Right cardiac atrium (tissue), 5 donors: ENCODE measurements at places on chromosomes 12 and 14.

DNA sequence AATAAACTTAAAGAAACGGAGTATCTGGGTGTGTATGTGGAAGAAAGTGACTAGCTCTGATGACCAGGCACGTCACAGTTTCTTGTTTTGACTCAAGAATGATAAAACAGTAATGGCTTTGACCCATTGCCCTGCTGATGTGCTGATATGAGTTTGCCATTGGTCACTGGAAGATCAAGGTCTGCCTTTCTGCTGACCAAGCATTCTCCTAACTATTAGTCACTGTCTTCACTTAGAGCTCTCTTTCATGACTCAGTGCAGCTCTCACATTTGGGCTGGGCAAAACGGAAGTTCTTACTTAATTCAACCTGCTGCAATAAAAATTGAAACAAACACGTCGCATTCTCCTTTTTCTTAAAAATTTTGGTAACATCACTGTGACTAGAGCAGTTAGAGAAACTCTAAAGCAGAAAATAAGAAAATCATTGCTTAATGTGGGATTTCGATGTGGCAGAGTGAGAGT is 366.7 kb downstream of the BTG1 start:
- no peak for DNase-seq

DNA sequence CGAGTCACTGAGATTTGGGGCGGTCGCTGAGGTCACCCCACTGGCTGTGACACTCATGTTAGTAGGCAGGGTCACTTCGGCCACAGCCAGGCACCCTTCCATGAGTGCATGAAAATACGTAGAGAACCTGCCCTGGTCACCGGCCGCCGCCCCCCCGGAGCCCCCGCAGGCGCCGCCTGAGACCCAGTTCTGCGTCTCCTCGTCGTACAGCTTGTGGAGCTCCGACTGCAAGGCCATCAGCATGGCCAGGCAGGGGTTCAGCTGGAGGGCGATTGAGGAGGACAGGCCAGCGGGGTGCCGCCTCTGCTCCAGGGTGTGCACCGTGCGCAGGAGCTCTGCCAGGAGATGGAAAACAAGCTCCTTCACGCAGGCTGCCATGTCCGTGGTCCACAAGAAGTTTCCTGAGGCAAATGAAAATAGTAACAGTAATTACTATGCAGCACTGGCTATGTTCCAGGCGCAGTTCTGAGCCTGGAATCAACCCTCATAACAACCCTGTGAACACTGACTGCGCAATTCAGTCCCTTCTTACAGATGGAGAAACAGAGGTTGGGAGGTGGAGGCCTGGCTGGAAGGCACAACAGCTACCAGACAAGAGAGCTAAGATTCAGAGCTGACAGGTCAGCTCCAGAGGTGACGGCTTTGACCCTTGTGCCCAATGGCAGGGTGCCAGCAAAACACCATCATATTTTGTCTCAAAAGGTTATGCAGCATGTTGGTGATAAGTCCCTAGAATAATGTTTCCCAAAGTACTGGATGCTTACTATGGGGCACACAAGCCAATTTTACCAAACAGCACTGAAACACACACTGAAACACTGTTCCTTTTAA is 59.9 kb downstream of the TRAFD1 start:
- DNase-seq: no peak

- no peak for DNase-seq
Observed at GRCh38 chr12:106333010-106333409, 24.5 kb upstream of the POLR3B start.

DNA sequence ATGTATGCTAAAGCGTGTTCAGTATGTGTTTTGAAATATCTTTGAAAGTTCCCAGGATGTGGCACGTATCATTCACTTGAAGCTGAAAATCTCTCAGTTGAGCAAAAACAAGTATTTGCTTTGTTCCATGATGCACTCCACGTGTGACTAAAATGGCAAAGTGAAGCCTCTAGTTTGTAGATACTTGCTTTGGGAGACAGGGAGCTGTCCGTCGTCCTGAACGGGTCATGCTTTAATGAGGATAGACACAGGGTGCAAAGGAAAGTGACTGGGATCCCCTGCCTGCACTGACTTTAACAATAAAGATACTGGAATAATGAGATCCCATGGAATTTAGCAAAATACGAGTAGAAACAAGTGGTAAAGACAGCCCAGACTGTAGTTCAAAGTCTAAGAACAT is 991.4 kb downstream of the NRXN3 start:
- no peak for DNase-seq

DNA sequence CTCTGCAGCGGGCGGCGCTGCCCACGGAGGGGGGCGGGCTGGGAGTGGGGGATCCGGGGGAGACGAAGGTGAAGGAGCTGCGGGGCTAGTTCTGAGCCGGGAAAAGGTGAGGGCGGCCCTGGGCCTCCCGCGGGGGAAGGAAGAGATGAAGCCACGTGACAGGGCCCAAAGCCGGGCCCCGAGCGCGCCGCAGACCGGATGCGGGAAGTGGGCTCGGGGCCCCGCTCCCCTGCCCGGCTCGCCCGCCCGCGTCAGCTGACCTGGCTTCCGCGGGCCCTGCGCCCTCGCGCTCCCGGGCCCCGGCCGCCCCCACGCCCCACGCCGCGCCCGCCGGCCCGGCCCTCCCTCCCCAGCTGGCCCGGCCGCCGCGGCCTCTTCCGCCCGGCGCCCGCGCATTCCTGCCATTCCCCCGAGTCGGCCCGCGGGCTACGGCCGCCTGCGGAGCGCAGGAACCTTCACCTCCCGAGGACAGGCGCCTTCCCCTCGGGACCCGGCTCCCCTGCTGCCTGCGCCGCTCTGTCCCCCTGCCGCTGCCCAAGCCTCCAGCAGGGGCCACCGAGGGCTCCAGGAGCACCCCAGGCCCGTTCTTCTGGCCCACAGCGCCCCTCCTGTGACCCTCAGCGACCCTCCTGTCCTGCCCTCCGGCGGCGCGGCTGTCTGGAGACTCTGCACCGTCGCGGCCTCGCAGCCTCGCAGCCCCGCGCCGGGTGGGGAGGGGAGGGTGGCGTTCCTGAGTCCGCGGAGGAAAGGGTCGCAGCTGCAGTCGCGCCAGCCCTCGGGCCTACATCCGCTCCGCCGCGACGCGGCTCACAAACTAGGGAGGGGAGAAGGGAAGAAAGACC is 20.4 kb downstream of the NINJ2 start:
- DNase-seq: peak; percentile 83

DNA sequence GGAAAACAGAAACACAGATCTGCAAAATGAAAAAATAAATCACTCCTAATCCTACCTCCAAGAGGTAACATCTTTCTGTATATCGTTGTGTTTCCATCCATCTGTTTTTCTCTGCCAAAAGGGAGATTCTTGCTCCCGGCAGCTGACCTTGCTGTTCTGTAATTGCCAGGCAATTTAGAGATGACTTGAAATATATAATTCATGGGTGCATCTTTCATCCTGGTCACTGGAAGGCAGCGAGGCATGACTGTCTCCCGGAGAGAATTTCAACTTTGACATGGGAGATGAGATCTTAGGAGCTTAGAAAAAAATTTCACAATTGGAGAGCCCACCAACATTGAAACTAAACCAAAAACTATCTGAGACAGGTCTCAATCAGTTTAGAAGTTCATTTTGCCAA is 53.0 kb downstream of the WSCD2 start:
- DNase-seq: no peak

DNA sequence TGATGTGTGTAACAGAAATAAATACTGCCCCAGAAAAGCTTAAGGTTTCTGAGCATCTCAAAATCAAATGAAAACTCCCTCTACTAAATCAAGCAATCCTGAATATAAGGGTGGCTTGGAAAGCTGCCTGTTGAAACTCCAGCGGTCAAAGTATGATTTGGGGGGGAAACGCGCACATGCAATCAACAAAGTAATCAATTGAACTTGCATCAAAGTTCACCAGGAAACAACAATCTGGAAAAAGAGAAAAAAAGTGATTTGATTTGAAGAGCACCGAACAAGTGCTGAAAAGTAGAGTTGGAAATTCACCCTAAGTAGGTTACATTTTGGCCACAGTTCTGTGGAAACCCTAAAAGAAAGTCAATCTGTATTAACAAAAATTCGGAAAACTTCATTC is 700 bp downstream of the CNIH1 start:
- no peak for DNase-seq

- DNase-seq: no peak
Observed at GRCh38 chr12:6450091-6450868, 1.6 kb upstream of the TAPBPL start.

DNA sequence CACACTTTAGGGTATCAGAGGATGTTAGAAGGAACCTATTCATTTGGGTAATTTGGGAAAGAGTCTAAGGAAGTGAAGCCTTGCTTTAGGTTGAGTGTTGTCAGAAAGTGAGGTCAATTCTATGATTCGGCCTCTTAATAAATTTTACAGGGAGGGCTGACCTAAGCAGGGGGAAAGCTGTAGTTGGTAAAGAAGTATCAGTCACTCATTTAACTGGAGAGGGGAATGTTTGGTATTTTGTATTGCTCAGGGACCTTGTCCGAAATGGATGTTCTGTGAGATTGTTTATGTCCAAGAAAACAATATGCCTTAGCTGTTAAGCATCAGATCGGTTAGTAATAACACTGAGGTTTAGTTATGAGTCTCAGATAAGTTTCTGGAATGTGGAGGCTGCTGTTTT is 7.3 kb downstream of the CAND1 start:
- no peak for DNase-seq

- no peak for DNase-seq
Observed at GRCh38 chr14:40099316-40099715, 667.1 kb upstream of the FBXO33 start.

- DNase-seq: no peak
Observed at GRCh38 chr12:129080821-129081220, 227.5 kb downstream of the GLT1D1 start.

DNA sequence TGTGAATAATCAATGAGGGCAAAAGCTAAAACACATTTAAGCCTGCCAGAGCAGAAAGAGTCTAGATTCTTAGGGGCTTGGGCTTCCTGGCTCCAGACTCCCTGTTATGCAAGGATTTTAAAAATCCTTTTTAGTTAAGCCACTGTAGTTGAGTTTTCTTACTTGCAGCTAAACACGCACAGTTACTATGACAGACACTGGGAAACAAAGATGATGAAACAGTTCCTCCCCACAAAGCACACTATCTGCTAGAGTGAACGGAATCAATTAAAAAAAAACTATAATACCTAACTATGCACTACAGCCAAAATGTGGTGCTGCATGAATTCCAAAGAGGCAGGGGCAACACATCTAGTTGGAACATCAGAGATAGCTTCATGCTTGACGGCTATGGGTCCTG is 28.2 kb downstream of the RPS6KA5 start:
- DNase-seq: no peak

GRCh38 chr12:121872546-121873215 is 14.0 kb upstream of the HPD start:
- DNase-seq: peak; percentile 76

- no peak for DNase-seq
Observed at GRCh38 chr12:31353750-31354708, 28.1 kb upstream of the SINHCAF start.

DNA sequence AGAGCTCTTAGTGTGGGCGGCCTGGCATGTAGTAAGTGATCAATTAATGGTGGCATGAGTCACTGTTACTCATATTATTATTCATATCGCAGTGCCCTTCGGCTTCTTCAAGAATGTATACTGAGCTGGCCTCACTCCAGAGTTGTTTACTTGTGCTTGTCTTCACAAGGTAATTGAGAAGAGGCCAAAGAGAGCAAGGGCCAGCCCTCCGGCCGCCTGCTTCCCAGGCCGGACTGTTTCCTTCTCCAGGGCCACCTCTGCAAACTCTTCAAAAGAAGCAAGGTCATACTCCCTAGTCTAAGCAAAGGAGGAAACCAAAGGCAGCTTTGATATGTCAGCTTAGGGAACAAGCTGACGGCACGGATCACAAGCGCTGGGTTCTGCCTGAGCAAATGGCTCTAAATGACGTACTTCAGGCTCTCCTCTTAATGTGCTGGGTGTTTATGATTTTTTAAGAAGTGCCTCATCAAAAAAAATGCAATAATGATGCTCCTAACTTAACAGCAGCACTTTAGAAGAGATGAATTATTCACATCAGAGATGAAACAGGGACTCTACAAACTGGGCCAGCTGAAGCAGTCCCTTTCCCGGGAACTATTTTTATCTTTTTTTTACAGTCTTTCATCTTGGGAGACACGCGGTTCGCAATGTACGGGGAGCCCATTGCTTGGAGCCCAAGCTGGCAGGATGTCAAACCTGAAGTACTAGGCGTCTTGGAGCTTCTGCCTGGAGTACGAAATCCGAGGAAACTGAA is 65.6 kb upstream of the DLK1 start:
- no peak for DNase-seq

- DNase-seq: no peak
Observed at GRCh38 chr14:95255487-95255886, 64.2 kb downstream of the CLMN start.

DNA sequence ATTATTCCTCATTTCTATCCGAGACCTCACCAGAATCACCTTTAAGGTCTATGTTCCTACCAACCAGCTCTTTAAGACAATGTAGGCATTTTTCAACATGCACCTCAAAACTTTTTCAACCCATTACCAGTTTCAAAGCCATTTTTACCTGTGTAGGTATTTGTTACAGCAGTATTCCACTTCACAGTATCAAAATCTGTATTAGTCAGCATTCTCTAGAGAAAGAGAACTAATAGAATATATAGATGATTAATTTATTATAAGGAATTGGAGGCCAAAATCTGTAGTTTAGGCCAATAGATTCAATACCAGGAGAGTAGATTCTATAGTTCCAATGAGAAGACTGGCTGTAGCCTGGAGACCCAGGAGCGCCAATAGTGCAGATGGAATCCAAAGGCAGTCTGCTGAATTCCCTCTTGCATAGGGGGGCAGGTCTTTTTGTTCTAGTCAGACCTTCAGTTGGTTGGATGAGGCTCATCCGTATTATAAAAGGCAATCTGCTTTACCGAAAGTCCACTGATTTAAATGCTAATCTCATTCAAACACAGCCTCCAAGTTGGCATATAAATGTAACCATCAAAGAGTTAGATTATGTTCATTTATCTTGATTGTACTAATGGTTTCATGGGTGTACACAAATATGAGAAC is 151.6 kb upstream of the SYT1 start:
- DNase-seq: no peak

- DNase-seq: no peak
Observed at GRCh38 chr12:8499616-8500015, 13.7 kb upstream of the CLEC4D start.

DNA sequence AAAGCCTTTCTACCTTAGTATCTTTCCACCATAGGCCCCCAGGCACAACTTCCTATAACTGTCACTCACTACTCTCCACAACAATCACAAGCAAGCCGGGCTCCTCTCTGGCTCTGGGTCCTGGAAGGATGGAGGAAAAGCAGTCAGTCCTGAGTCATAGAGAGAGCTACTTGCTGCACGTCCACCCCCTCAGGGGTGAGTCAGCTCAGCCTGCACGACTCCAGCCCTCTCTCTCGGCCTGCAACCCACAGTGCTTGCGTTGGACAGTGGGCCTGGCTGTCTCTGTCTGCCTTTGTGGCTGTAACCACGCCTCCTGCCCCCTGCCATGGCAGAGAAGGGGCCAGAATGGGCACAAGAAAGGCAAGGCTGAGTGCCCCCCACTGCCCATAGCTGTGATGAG is 154.1 kb upstream of the FKBP4 start:
- DNase-seq: peak; percentile 79
